ENCODE measurements at places on chromosomes 2 and 18.

GRCh38 chr18:34222307-34223163, 2.2 kb downstream of the NOL4 start:
- no peak for DNase-seq

DNA sequence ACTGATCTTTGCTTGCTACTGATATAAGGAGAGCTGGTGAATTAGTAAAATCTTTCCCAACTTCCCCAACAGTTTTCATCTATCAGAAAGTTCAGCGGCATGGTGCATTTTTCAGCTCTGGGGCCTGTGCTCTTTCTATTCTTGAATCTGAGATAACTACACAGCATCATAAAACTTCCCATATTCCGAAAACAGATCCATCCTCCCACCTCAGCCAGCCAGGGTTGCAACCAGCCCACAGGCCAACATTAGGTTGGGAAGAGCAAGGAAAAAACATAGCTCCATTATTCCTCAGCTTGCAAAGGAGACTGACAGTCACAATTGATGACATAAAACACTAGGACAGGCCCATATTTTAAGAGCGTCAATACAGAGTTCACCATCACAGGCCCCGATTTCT, 297.2 kb downstream of the SETBP1 start:
- no peak for DNase-seq

DNA sequence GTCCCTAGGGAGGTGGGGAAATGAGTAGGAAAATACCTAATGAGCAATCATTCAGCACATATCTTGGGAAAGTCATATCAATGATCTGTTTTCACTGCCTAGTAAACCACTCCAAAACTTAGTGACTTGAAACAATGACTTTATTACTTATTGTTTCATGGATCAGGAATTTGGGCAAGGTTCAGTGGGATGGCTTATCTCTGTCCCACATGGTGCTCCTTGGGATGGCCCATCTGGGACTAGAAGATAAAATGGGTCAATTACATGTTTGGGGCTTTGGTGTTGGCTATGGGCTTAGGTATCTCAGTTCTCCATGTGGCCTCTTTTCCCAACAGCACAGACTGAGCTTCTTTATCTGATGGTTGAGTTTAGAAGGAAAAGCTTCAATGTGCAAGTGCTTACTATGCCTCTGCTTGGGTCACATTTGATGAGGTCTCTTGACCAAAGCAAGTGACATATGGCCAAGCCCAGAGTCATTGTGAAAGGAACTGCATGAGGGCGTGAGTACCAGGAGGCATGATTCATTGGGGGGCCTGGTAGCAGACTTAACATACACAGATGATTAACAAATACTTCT, 218.1 kb upstream of the TNP1 start:
- DNase-seq: no peak

DNA sequence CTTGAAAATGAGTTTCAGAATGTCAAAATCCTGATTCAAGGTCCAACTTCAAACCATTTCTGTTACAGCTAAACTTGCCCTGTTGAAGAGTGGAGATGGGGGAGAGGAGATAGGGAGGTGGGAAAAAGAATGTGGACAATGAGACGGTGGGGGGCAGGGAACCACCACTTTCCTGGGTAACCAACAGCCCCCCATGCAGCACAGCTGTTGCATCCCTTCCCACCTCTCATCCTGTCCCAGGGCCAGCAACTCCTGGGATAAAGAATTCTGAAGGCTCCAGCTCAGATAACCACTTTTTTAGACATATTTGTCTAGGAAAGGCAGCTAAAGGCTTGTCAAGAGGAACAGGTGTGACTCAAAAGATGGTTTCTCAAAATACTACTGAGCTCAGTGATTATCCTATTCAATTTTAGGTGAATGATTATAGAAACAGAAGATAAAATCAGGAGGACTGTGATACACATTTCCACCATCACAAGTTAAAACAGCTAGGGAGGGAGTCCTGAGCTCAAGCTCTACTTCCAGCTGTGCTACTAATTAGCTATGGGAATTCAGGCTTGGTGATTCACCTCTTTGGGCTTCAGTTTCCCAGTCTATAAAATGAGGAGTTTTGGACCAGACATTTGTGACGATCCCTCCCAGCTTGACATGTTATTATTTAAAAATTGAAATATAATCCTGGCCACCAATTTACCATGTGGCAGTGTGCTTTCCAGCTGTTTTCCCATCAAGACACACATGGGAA, 36.3 kb downstream of the HDHD2 start:
- DNase-seq: no peak

GRCh38 chr2:54497763-54498680, 41.9 kb downstream of the SPTBN1 start:
- DNase-seq: no peak

DNA sequence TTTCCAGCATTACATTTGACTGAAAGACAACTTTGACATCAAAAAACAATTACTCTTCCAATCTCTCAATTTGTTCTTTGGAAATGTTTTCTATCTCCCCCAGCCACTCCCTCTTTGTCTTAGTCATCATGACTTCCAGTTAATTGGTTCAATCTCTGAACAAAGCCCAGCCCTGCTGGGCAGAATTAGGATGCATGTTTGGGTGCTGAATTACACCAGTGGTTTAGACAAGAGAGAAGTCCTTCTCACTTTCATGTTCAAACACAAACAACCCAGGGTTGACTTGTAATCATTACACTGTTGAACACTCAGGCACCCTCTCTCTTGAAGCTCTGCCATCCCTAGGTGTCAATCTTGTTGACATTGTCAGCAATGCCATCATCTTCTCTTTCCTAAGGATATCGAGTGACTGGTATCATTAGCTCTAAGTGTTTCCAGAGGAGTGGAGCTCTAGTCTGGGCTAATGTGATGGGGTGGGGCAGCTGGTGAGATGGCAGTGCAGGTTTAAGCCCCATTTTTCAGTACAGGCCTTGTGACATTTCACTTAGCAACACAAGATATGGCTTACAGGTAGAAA, 90.8 kb upstream of the MEIS1 start:
- no peak for DNase-seq

DNA sequence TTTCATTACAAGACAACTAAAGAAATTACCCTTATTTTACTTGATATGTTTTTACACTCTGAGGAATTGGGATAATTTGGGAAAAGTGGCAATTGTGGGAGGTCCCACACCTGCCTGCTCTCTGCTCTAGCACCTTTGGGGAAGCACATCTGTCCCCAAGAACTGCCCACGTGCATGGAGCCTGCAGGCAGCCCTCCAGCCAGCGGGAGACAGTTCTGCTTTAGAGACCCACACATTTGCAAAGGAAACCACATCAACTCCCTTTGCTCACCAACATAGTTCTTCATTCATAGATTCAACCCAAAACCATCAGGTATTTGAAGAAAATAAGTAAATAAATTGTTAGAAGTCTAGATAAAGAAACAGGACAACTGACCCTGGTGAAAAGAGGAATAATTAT, 239.9 kb upstream of the ID2 start:
- no peak for DNase-seq

GRCh38 chr2:71905205-71905604, 242.5 kb downstream of the CYP26B1 start:
- no peak for DNase-seq

- no peak for DNase-seq
These were observed 179.8 kb downstream of the SEPTIN10 start for GRCh38 chr2:109433926-109434325.

DNA sequence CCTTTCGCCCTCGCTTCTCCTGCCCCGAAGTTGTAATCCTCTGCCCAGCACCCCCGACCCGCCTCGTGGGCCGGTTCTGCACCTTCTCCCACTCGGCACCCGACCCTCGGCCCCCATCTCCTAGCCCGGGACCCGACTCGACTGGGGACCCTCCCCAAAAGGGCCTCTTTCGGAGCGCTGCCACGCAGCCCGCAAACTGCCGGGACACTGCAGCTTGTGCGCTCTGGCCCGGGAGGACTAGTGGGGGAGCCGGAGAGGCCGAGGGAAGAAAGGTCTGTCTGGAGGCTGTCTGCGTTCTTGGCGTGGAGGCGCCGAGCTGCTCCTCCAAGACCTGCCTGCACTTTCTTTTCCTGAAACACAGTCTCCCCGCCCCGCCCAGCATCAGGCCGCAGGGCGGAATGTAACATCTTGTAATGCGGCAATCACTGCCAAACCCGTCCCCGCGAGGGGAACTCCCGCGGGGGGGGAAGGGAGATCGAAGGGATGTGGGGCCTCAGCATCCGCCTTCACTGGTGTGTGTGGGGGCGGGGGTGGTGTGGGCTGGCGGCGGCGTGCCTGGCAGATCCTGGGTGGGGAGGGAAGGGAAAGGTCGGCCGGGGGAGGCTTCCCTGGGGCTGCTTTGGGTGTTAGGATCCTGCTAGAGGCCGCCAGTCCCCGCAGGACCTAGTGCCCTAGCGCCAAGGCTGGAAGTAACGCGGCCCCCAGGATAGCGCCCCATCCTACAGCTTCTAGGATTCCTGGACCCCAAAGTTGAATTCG, 7.4 kb downstream of the DLX2 start:
- DNase-seq: no peak

- DNase-seq: no peak
These were observed 26.5 kb upstream of the KCNS3 start for GRCh38 chr2:17851731-17852585.

DNA sequence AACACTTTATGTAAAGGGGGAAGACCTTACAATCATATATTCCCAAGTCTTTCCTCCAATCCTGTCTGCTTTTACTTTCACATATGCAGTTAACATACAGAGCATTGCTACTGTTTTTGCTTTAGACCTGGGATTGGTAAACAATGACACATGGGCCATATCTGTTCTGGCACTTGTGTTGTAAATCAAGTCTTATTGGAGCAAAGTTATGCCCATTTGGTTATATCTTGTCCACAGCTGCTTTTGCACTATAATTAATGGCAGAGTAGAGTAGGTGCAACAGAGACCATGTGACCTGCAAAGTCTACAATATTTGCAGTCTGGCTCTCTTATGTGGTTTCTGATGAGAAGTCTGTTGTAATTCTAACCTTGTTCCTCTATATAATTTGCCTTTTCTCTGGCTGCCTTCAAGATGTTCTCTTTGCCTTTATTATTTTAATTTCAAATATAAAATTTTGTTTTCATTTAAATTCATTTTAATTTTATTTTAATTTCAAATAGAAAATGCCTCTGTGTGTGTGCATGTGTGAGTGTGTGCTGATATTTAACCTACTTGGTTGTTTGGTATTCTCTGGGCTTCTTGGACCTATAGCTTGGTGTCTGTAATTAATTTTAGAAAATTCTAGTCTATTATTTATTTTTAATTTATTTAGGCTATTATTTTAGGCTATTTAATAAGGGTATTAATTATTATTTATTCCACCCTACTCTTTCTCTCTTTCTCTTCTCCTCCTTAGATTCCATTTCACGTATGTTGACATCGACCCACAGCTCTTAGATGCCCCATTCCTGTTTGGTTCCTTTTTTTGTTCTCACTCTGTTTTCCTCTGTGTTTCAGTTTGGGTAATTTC, 16.8 kb upstream of the LPIN1 start:
- DNase-seq: no peak
